ENCODE measurements at places on chromosomes 2 and 18.

DNA sequence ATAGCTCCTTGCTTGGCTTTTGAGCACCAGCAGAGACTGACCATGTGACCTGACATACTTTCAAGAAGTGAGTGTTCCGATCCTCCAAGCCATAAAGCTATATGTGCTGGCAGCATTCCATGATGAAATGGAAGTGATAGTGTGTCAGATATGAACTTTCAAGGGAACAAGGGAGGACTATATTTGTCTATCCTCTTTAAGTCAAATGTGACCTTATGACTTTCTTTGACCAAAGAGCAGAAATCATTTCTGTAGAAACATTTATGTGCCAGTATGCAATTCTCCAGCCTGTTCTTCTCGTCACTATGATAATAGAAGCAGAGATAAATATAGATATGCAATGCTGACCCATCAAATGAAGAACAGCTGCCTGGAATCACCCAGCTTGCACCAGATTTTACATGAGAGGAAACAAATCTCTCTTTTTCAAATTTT lies 14.4 kb downstream of the HYCC2 start:
- no peak for DNase-seq

- no peak for DNase-seq
Observed at GRCh38 chr2:58842501-58843155, 601.5 kb upstream of the FANCL start.

DNA sequence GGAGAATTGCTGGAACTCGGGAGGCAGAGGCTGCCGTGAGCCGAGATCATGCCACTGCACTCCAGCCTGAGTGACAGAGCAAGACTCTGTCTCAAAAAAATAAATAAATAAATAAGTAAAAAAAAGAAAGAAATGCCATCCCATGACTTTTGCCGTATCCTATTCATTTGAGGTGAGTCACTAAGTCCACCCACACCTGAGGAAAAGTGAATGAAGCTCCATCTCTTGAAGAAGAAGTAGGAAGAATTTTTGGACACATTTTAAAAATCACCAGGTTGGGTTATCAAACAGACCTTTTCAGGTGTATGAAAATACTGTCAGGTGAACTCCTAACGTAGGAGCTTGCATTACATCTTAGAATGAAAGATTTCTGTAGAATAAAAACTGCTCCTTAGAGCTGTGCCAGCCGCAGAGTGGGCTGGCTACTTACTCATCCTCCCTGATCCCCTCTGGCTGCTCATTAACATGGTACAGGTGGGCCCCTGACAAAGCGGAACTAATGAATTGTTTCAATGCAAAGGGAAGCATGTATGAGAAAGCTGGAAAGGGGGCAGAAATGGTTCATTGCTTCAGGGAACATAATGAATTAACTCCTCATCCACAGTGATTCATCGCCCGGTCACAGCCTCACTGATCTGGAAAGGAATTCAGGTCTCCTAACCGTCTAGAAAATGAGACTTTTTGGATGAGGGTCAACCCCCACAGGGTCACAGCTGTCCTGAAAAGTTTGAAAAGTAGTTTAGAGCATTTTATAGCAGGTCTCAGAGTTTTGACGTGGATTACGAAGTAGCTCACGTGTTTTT lies 191.4 kb downstream of the SPP2 start:
- peak; percentile 54 for DNase-seq

DNA sequence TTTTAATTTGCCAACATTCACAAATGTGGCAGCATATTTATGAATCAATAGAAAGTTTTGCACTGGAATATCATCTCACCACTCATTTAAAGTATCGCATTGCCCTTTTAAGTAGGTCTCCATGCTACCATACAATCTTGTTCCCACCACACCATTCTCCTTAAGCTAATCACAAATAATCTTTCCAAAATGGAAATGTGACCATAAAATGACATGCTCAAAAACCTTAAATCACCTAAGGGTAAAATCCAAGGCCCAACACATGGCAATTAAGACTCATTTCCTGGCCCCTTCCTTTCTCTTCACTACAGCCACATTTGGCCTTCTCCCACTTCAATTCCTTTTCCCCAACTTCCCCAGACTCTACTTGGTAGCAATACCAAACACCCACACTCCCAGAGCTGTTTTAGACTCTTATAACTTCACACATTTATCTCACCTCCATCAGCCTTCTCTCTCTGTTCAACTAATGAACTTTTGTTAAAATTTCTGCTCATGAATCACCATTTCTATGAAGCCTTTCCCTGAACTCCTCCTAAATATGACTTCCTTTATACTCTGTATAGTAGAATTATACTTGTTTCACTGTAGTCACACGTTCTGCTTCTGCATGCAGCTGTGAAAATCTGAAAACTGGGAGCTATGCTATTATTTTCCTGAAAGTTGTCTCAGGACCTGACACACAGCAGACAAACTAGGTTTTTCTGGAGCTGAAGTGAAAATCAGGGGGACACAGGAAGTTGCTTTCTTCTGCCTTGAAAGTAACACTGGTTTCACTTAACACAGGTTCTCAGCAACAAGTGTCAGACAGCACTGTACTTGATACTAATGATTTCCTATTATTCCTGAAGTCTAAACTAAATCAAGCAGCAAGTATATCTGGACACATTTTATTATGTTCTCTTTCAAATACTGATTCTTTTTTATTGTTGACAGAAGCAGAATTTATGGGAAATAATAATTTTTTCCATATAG lies 303.9 kb downstream of the ZEB2 start:
- no peak for DNase-seq

- no peak for DNase-seq
Observed at GRCh38 chr2:45739796-45740485, 88.5 kb downstream of the PRKCE start.

- no peak for DNase-seq
Observed at GRCh38 chr2:210617732-210618330, 61.4 kb downstream of the CPS1 start.
